NCI-H774 (cell line): ENCODE measurements at places on chromosomes 11 and 22.

DNA sequence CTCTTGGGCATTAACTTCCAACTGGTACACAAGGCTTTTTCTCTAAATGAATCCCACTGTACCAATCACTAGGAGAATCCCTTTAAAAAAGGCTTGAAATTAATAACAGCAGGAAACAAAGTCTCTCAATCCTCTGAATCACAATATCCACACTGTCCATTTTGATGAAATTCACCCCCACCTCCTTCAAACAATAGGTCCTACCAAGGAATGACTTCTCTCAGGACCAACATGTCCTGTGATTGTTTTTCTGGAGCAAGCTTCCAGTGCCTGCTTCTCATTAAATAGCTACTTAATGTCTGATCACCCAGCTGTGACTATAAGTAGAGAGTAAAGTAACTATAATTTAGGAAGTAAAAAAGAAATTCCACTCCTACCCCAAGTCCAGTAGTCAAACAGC, 13.1 kb downstream of the NUMA1 start:
- DNase-seq: no peak

DNA sequence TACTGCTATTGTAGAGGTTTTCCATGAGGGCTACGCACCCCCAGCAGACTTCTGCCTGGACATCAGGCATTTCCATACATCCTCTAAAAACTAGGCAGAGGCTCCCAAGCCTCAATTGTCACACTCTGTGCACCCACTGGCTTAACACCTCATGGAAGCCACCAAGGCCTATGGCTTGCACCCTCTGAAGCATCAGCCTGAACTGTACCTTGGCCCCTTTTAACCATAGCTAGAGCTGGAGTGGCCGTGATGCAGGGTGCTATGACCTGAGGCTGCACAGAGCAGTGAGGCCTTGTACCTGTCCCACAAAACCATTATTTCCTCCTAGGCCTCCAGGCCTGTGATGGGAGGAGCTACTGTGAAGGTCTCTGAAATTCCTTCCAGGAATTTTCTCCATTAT, 33.9 kb downstream of the AAMDC start:
- no peak for DNase-seq

- DNase-seq: no peak
Observed at GRCh38 chr11:12716816-12717215, 42.6 kb downstream of the TEAD1 start.

- DNase-seq: no peak
Observed at GRCh38 chr22:37284805-37285355, 2.6 kb downstream of the CYTH4 start.

DNA sequence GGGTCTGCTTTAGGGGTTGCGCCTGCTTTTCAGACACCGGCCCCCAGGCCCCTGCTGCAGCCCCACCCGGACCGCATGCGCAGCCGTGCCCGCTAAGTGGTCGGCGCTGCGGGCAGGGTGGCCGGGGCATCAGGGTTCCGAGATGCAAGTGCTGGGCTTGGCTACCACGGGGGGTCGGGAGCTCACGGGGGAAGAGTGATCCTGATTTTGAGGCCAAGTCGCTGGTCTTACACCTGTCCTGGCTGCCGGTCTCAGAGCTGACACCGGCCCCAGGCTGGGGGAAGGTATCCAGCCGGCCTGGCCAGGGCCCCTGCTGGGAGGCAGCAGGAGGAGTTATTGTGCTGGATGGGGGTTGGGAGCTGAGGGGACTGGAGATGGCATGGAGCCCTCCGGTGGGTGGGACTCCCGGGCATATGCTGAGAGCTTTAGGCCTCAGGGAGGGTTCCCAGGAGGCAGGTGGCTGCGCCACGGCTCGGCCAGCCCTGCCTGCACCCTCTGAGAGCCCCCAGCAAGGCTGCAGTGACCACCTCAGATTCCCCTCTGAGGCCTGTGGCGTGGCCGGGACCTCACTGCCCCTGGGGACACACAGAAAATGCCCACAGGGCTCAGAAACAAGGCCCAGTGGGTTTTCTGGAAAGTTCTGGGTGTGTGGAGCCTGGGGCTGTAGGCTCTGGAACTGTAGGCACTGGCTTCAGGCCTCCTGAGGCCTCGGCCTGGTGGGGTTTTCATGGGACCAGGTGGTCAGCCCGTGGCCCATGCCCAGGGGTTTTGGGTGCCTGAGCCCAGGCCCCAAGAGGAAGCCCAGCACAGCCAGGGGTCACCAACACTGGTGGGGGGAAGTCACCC, 4.4 kb upstream of the MUC5AC start:
- DNase-seq: no peak

GRCh38 chr11:94705419-94705818, 62.7 kb upstream of the AMOTL1 start:
- DNase-seq: no peak

DNA sequence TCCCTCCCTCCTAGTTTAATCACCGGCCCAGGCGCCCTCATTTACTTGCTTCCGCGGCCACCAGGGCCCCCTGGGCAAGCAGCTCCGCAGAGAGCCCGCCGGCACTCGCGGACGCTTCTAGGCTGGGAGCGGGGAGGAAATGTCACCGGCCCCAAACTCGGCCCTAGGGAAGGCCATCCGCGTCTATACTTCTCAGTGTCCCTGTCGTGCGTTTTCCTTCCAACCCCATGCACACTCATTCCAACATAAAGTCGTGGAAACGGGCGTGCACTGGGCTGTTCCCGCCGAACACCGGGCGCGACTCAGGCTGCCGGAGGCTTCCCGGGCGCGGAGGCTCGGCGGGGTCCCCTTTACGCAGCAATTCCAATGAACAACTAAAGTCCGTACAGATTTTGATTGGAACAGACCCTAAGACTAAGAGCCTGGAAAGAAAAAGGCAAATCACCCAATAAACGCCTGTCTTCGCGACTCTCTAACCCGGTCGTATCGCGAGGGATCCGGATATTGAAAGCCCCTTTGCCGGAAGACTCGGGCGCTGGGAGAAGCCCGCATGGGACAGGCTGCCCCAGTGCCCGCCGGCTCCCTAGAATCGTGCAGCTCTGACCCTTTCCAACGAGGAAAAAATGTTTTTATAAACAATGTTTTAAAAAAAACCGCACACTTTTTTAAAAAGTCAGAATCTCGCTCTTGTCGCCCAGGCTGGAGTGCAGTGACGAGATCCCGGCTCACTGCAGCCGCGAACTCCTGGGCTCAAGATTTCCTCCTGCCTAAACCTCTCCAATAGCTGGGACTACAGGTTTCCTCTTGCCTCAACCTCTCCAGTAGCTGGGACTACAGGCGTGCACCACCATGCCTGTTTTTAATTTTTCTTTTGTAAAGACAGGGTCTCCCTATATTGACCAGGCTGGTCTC, 1.3 kb upstream of the BARX2 start:
- DNase-seq: no peak

GRCh38 chr11:45560155-45560912, 105.1 kb downstream of the CHST1 start:
- DNase-seq: peak; percentile 27

DNA sequence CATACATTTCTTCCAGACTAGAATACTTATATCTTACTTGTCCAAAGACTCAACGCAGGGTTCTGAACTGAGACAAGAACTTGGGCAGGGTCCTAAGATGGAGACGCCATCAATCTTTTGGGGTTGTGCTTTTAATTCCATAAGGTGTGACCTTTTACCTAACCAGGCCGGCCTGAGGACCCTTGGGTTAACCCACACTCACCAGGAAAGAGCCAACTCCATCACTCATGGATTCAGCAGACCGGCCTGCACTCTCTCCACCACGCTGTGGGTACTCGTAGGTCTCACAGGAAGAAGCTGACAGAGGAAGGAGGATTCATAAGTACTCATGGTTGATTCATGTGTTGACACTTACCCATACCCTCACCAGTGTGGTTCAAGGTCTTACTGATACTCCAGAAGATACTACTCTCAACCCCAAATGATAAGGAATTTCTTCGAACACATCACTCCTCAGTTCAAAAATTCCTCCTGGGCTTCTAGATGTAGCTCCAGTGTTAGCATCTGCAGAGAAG, 36.2 kb downstream of the USP35 start:
- DNase-seq: no peak

- DNase-seq: no peak
Observed at GRCh38 chr11:78752494-78752893, 177.8 kb upstream of the NARS2 start.

- no peak for DNase-seq
Observed at GRCh38 chr11:65915821-65916251, 3.0 kb downstream of the C11orf68 start.

GRCh38 chr11:38330578-38330977, 1732.5 kb upstream of the RAG2 start:
- no peak for DNase-seq

DNA sequence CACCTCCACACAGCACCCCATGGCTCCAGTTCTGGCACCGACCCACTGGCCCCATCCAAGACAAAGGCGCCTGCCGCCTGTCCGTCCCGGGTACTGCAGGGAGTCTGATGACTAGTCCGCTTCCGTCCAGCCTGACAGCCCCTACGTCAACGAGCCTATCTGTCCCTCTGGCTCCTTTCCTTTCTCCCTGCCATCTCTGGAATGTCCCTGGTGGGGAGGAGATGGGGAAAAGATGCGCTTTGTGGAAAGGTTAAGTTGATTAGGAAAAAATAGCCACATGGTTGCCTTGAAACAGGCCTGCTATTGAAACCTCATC, 10.4 kb downstream of the PDGFB start:
- no peak for DNase-seq

DNA sequence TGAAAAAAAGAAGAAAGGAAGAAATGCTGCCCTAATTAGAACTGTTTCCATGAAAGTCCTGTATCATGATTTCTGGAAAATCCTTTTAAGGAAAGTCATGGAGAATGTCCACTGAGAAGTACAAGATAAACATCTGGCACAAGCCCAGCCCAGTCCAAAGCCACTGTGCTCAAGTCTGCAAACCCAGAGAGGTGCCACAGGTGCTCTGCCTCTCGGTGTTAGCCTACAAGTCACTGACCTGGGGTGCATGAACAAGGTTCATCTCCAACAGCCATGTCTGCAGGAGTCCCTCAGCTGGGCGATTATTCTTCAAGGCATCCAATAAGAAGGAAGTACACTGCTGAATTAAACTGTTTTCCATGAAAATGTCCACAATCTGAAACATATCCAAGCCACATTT, 51.1 kb upstream of the SLC25A1 start:
- no peak for DNase-seq

DNA sequence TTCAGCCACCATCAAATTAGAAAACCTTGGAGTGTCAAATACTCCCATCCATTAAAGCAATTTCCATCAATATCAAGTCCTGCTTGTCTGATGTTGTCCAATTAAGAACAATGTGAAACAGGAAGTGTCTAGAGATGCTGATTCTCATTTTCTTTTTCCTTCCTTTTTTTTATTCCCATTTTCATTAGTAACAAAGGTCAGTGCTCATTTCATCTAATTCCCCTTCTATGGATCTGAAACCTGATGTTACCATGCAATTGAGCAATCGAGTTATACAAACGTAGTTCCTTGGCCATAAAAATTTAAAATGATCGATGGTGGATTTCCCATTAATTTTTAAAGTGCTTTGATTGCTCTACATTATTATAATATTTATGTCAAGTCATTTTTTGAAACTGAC, 330.6 kb upstream of the ZC3H12C start:
- DNase-seq: no peak

- DNase-seq: no peak
Observed at GRCh38 chr22:37333724-37334460, 51.6 kb downstream of the CYTH4 start.

DNA sequence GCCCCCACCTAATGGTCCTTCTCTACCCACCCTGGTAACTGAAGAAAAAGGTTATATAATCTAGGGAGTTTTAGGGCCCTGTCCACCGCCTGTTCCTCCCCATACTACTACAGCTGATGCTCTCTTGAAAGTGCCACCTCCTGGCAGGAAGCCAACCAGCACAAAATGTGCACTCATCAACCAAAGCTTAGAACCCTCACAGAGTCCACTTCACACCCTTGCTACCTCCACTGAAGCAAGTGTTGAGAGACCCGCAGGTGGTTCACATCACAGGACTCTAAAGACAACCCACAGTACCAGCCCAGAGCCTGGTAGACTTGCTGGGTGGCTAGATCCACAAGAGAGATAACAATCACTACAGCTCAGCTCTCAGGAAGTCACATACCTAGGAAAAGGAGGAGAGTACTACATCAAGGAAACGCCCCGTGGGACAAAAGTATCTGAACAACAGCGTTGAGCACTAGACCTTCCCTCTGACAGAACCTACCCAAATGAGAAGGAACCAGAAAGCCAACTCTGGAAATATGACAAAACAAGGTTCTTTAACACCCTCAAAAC, 17.5 kb upstream of the OR10W1 start:
- no peak for DNase-seq

DNA sequence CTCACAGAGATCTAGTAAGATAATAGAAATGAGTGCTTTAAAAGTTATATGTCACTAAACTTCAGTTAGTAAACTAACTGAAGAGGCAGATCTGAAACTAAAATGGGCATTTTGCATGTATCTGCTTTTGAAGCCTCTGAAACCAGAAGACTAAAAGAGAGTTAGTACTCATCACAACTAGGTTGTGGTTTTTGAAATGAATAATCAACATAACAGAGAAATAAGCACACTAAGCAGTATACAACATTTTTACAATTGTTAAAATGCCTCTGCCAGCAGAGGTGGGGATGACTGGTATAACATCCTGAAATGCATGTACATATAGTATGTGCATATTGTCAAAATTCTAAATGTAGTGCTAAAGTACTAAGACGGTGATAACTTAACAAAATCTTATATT, 564.5 kb downstream of the DLG2 start:
- DNase-seq: no peak

- no peak for DNase-seq
Observed at GRCh38 chr11:18455686-18456372, at the start of gene LDHAL6A. TSS of gene LDHAL6A (plus strand) at chr11:18455856. CDS start at chr11:18456681, 825 bp downstream.

- no peak for DNase-seq
Observed at GRCh38 chr22:41286639-41287091, 678 bp upstream of the RANGAP1 start.

- no peak for DNase-seq
Observed at GRCh38 chr22:41534219-41534618, 10.1 kb downstream of the POLR3H start.

- no peak for DNase-seq
Observed at GRCh38 chr11:116582571-116582970, 190.2 kb downstream of the BUD13 start.

- DNase-seq: no peak
Observed at GRCh38 chr11:12402025-12402424, 24.7 kb downstream of the PARVA start.

GRCh38 chr11:35343033-35343598, 76.2 kb downstream of the SLC1A2 start:
- DNase-seq: no peak

DNA sequence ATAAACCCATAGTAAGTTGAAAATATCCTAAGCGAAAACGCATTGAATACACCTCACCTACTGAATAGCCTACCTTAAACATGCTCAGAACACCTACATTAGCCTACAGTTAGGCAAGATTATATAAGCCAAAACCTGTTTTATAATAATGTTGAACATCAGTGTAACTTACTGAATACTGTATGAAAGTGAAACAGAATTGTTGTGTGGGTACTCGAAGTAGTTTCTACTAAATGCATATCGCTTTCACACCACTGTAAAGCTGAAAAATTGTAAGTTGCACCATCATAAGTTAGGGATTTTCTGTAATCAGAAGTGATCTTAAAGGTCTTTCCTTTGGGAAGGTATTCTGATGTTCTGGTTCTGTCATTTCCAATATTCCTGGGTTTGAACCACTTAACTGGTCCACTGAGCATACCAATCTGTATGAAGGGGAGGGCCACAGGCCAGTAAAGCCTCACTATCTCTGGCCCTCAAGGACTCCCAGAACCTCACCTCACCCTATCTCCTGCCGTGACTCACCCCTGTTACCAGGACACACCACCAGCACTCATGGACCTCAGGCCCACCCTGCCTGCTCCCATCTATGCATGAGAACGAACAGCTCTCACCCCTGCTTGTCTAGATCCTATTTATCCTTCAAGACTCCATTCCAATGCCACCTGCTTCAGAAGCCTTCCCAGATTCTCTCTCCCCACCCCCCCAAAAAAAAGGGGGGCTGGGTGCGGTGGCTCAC, 70.0 kb downstream of the NAT10 start:
- DNase-seq: no peak
